Thyroid gland (tissue), 4 donors: ENCODE measurements at places on chromosomes 2 and 18. TPM values are rescaled to one million over a fixed set of nuclear protein-coding genes. Genes with fewer than 3 reads are reported as not detected.
A peak's percentile ranks its signal among the peaks of the same experiment; 100 is the strongest.

DNA sequence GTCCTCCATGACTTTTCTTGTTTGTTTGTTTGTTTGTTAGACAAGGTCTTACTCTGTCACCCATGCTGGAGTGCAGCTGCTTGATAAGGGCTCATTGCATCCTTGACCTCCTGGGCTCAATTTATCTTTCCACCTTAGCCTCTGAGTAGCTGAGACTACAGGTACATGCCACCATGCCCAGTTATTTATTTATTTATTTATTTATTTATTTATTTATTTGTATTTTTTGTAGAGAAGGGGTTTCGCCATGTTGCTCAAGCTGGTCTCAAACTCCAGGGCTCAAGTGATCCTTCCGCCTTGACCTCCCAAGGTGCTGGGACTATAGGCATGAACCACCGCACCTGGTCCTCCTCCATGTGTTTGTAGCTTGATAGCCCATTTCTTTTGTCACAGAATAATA, 37.9 kb downstream of the NBEAL1 start:
- H3K4me3 ChIP-seq, result no peak overlapping the region
- H3K27me3 ChIP-seq, result no peaks in the 10 kb centered on the region
- no peaks in the 10 kb centered on the region for H3K4me1 ChIP-seq

GRCh38 chr2:69013142-69013839, at the start of gene ANTXR1:
Gene ANTXR1 (plus strand): TSS chr2:69013179. CDS start chr2:69013500, 321 bp downstream.
- H3K27ac ChIP-seq, result peak within 1 kb of the TSS; percentile 46
- H3K4me1 ChIP-seq, result peaks cover 24% of the 10 kb centered on the region
- peak; percentile 43 for DNase-seq

- H3K27me3 ChIP-seq, result no peaks in the 10 kb centered on the region
- no peak for DNase-seq
- no peak overlapping the region for H3K4me3 ChIP-seq
- H3K27ac ChIP-seq, result no peak overlapping the region
- no peaks in the 10 kb centered on the region for H3K4me1 ChIP-seq
These were observed 115.2 kb upstream of the TFCP2L1 start for GRCh38 chr2:121400201-121400600.

GRCh38 chr2:226137201-226137811, 662.3 kb downstream of the IRS1 start:
- no peaks in the 10 kb centered on the region for H3K4me1 ChIP-seq
- H3K27ac ChIP-seq, result no peak overlapping the region
- H3K27me3 ChIP-seq, result no peaks in the 10 kb centered on the region
- H3K4me3 ChIP-seq, result no peak overlapping the region

- H3K27me3 ChIP-seq, result peaks cover 19% of the 10 kb centered on the region
- H3K4me3 ChIP-seq, result no peak overlapping the region
- DNase-seq, result no peak
These were observed 1.2 kb downstream of the KCNG2 start for GRCh38 chr18:79798999-79799370.

GRCh38 chr2:218331745-218332144, 24.9 kb upstream of the CATIP start:
- no peak overlapping the region for H3K27ac ChIP-seq
- DNase-seq, result no peak
- H3K36me3 ChIP-seq, result no peaks in the 10 kb centered on the region
- H3K27me3 ChIP-seq, result no peaks in the 10 kb centered on the region
- no peak overlapping the region for H3K4me3 ChIP-seq

DNA sequence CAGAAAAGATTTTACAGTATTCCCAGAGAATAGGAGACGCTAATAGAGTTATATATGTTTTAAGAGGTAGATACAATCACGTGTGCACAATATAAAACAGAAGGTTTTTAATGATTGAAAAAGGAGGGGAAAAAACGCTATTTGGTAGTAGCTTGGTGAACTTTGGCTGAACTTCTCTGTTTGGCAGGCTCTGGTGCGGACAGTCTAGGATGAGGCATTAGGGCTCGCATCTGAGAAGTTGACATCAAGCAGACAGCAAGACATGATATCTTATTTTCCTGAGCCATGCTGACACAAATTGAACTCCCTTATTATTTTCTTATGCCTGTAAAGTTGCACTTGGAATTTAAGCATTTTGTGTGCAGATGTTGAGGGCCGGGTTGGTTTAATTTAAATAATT, 176.6 kb downstream of the EN1 start:
- no peak overlapping the region for H3K27ac ChIP-seq
- no peak for DNase-seq
- no peaks in the 10 kb centered on the region for H3K27me3 ChIP-seq
- H3K4me3 ChIP-seq, result no peak overlapping the region
- no peaks in the 10 kb centered on the region for H3K36me3 ChIP-seq
- H3K4me1 ChIP-seq, result peaks cover 16% of the 10 kb centered on the region

DNA sequence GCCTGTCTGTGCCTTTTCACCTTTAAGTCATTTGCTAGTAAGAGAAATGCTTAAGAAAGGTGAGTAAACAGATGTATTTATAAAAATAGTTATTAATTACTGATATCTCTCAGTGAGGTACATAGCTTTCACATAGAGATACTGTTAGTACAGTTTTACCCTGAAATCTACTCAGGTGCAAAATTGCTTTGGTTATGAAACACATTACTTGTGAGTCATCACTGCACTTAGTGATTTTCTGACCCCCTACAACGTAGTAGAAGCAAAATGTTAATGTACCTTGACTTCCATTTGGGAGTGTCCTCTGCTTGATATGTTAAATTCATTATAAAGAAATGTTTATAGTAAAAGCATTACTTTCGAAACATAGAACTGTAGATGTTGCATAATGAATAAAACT, 6.5 kb downstream of the GLS start:
- H3K27me3 ChIP-seq, result no peaks in the 10 kb centered on the region
- no peaks in the 10 kb centered on the region for H3K36me3 ChIP-seq
- H3K4me3 ChIP-seq, result no peak overlapping the region
- peaks cover 78% of the 10 kb centered on the region for H3K4me1 ChIP-seq
- peak overlapping the region; percentile 34 for H3K27ac ChIP-seq

- no peaks in the 10 kb centered on the region for H3K27me3 ChIP-seq
- peak overlapping the region; percentile 100 for H3K4me3 ChIP-seq
- H3K4me1 ChIP-seq, result peaks cover 46% of the 10 kb centered on the region
- DNase-seq, result peak; percentile 86
These were observed 1.9 kb downstream of the PTMA start for GRCh38 chr2:231709981-231710798.

DNA sequence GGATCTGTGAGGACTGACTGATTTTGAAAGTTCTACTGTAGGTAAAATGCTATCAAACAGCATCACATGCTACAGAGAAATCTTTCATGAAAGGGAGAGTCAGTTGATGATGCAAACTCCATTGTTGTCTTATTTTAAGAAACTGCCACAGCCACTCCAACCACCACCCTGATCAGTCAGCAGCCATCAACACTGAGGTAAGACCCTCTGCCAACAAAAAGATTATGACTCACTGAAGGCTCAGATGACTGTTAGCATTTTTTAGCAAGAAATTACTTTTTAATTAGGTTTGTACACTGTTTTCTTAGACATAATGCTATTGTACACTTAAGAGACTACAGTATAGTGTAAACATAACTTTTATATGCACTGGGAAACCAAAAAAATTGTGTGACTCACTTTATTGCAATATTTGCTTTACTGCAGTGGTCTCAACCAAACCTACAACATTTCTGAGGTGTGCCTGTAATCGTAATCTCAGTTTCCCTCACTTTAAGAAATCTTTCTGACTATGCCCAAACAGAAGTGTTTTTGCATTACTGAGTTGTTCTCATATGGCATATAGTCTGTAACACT, 42.8 kb downstream of the METTL8 start:
- no peaks in the 10 kb centered on the region for H3K36me3 ChIP-seq
- H3K27ac ChIP-seq, result no peak overlapping the region
- no peak for DNase-seq
- peaks cover 5% of the 10 kb centered on the region for H3K4me1 ChIP-seq

GRCh38 chr2:32522770-32523169, 105.1 kb upstream of the TTC27 start:
- H3K27me3 ChIP-seq, result no peaks in the 10 kb centered on the region
- DNase-seq, result no peak
- H3K27ac ChIP-seq, result no peak overlapping the region
- H3K36me3 ChIP-seq, result peaks cover 28% of the 10 kb centered on the region
- no peaks in the 10 kb centered on the region for H3K4me1 ChIP-seq

DNA sequence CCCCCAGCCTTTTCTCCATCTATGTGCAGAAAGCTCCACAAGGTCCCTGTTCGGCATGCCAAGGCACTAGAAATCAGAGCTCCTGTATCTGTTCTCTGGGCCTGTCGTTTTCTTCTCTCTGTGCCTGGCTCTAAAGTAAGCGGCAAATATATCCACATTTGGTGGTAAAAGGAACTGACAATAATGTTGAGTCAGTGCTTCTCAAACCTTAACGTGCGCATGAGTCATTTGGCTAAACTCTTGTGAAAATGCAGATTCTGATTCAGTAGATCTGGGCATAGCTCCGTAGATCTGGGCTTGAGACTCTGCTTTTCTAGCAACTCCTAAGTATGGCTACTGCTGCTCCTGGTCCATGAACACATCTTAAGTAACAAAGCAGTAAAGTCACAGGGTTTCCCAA, 16.5 kb upstream of the ACSL3 start:
- DNase-seq, result no peak
- no peaks in the 10 kb centered on the region for H3K36me3 ChIP-seq
- H3K27me3 ChIP-seq, result no peaks in the 10 kb centered on the region
- no peak overlapping the region for H3K4me3 ChIP-seq
- no peaks in the 10 kb centered on the region for H3K4me1 ChIP-seq
- no peak overlapping the region for H3K27ac ChIP-seq

DNA sequence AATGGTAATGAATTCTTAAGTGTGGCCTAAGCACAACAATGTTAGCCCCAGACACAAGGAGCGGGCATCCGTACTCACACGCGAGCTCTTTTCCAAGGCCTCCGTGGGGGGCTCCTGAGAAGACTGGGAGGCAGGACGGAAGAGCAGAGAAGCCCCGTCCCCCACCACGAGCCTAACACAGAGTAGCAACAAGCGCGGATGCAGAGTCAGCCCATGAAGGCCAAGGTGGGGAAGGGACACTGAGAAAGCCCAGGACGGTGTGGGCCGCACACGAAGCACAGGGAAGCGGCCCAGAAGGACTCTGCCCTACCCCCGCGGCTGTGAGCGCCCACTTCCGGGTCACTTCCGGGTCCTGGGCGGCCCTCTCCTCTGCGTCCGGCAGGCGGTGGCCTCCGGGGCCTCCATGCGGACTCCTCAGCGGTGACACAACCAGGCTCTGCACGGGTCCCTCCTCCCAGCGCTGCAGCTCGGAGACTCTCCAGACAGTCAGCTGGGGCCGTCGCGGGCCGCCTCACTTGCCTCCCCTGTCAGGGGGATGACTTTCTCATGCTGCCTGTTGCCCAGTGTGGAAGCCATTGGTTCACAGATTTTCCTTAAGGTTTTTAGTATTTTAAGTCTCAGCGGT, 151.5 kb downstream of the MTCL1 start:
- H3K36me3 ChIP-seq, result no peaks in the 10 kb centered on the region
- no peaks in the 10 kb centered on the region for H3K4me1 ChIP-seq
- no peak for DNase-seq
- H3K27ac ChIP-seq, result no peak overlapping the region

DNA sequence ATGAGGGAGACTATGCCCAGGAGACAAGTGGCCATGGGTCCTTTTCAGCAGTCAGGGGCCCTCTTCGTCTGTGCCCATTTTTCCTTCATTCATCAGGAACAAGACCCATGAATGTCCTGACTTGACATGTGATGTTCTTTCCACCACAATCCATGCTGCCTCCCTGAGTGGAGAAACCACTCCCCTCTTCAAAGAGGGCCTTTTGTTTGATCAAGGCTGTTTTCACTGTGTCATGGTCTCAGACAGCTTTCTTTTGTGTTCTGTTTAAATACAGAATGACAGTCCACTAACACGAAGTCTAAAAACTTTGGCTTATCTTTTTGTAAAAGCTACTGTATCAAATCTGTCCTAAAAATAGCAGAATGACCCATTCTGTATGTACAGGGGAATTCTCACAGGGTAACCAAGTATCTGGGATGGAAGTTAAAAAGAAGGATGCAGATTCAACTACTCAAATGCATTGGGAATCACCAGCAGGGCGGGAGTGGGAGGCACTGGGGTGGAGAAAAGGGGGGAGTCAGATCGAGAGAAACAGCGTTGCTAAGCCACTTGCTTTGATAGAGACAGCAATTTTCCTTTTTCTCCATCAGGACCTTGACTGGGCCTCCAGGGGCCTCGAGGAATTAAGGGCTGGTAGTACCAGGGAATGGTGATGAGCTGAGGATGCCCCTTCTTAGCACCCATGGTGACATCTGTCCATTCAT, 13.9 kb downstream of the LRP2 start:
- H3K27ac ChIP-seq, result peak overlapping the region; percentile 93
- no peaks in the 10 kb centered on the region for H3K27me3 ChIP-seq
- H3K36me3 ChIP-seq, result no peaks in the 10 kb centered on the region
- H3K4me3 ChIP-seq, result no peak overlapping the region

- no peak overlapping the region for H3K27ac ChIP-seq
- H3K27me3 ChIP-seq, result no peaks in the 10 kb centered on the region
- peaks cover 4% of the 10 kb centered on the region for H3K4me1 ChIP-seq
- no peak overlapping the region for H3K4me3 ChIP-seq
- no peak for DNase-seq
- no peaks in the 10 kb centered on the region for H3K36me3 ChIP-seq
These were observed 83.5 kb downstream of the MYO5B start for GRCh38 chr18:50111398-50111797.

DNA sequence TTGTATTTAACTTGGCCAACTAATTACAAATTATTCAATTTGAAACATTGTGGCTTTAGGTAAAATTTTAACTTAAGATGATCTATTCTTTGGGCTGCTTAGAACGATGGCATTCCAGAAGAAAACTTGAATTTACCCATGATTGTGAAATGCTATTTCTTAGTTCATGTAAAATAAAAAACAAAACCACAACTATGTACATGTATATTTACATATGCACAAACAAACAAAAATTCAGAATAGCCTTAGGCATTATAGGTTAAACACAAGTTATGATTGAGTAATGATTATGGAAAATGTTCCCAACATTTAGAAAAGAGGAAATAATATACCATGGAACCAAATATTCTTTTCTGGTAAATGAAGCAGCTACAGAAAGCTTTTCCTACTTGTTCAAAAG, 3.5 kb upstream of the SMCHD1 start:
- no peak overlapping the region for H3K4me3 ChIP-seq
- H3K4me1 ChIP-seq, result peaks cover 4% of the 10 kb centered on the region
- no peak overlapping the region for H3K27ac ChIP-seq
- DNase-seq, result no peak

- no peak overlapping the region for H3K4me3 ChIP-seq
- H3K36me3 ChIP-seq, result no peaks in the 10 kb centered on the region
- H3K27ac ChIP-seq, result no peak overlapping the region
- DNase-seq, result no peak
- H3K4me1 ChIP-seq, result no peaks in the 10 kb centered on the region
These were observed 12.3 kb downstream of the FLACC1 start for GRCh38 chr2:201344663-201345366.

GRCh38 chr2:232592772-232593395, 40.5 kb upstream of the EFHD1 start:
- no peak for DNase-seq
- no peak overlapping the region for H3K27ac ChIP-seq
- H3K4me3 ChIP-seq, result no peak overlapping the region
- H3K27me3 ChIP-seq, result no peaks in the 10 kb centered on the region

Gene SMAD2
- 139 TPM for total RNA-seq

Gene CNGA3
- 0.54 TPM for total RNA-seq

Gene PLB1
- 1.2 TPM for total RNA-seq

Gene FBXO48
- 1.8 TPM for total RNA-seq

Gene NAT8
- not detected for total RNA-seq

Gene SF3B6
- total RNA-seq, result 86.1 TPM

Gene ADAM23
- total RNA-seq, result 0.20 TPM

Gene BMP10
- not detected for total RNA-seq

Gene IL36G
- not detected for total RNA-seq

Gene MYO7B
- not detected for total RNA-seq

Gene ILKAP
- 38.3 TPM for total RNA-seq
